ENCODE measurements at places on chromosomes 12 and 14. TPM values are rescaled to one million over a fixed set of nuclear protein-coding genes. Genes with fewer than 3 reads are reported as not detected.

DNA sequence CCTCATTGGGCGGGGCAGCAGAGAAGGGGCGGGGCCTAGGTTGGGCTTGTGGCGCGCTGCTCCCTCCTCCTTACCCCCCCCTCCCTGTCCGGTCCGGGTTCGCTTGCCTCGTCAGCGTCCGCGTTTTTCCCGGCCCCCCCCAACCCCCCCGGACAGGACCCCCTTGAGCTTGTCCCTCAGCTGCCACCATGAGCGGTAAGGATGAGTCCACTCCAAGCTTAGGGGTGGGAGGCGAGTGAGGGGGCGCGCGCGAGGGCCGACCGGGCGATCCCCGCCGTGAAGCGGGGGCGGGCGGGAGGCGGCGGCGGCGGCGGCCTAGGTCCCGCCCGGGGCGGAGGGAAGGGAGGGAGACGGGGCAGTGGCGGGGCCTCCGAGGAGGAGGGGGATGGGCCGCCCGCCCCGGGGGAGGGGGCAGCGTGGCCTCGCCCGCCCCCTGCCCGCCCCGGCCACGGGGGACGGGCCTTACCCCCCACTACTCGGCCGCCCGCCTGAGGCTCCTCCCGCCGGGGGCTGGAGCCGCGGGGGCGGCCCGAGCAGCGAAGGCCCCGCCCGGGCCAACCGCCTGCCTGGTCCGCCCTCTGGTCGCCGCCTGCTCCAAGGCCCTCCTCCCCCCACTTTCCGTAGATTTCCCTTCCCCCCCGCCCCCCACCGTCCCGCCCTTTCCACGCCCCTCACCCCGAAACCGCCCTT, at the start of gene SP1:
SP1 (plus strand) TSS at position 73 of the 690 bp plus-strand sequence; CDS start at position 189, 116 bp downstream.
- no peaks in the 10 kb centered on the region for H3K27me3 ChIP-seq
- peak within 1 kb of the TSS; percentile 96 for H3K27ac ChIP-seq
- peak; percentile 97 for DNase-seq
- peaks cover 41% of the 10 kb centered on the region for H3K4me1 ChIP-seq

- peaks cover 28% of the 10 kb centered on the region for H3K36me3 ChIP-seq
- H3K27ac ChIP-seq, result no peak overlapping the region
- H3K27me3 ChIP-seq, result no peaks in the 10 kb centered on the region
Measured at GRCh38 chr12:19517583-19517982, 78.3 kb downstream of the AEBP2 start.

DNA sequence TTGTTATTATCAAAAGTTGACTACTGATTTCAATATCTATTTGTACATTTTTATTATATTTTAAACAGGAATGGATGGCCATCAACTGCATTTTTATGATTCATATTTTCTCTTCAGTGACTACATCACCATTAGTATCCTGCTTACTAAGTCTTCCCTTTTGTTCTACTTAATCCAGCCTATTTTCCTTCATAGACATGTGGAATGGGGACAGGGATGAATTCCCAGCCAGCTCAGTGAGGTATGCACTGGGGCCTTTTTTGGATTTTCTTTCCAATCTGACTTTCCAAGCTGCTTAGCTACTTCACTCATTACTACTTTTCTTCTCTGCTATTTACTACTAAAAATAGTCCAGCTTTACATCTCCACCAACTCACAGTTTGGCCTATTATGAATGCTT, 38.4 kb downstream of the AKAP6 start:
- peaks cover 51% of the 10 kb centered on the region for H3K4me1 ChIP-seq
- no peak for DNase-seq
- H3K27me3 ChIP-seq, result no peaks in the 10 kb centered on the region
- H3K4me3 ChIP-seq, result no peak overlapping the region

DNA sequence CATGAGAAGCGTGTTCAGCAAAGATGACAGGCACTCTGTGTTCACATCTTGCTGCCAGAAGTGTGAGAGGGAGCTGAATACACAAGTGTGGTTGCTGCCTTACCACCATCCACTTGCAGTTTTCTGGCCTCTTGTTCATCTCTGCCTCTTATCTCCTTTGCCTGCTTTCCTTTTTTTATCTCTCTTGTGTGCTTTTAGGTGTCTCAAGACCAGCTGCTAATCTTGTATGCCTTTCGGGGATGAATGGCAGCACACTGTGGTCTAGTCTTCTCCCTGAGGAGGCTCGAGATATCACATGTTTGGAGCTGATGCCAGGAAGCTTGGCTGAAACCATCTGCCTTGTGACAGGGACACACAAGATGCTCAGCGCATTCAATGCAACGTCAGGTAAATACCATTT, 17.2 kb downstream of the FAM234B start:
- H3K36me3 ChIP-seq, result peaks cover 17% of the 10 kb centered on the region
- H3K27me3 ChIP-seq, result no peaks in the 10 kb centered on the region
- H3K27ac ChIP-seq, result no peak overlapping the region

- H3K27ac ChIP-seq, result no peak overlapping the region
- no peak for DNase-seq
Measured at GRCh38 chr12:109594556-109595317, 21.1 kb downstream of the MVK start.

DNA sequence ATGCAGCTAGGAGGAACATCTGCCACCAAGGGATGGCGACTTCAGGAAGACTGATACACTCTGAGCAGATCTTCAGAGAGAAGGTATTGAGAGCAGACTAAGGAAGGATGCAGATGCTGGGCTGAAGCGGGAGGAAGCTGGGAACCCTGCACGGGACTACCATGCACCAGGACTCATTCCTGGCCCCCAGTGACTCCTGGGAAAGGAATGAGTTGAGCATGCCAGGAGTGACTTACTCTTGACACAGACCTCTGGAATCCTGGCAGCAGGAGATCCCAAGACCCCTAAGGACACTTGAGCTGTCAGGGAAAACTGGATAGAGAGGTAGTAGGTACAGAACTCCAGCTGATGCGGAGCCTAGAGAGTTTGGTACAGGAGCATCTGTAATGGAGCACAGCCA, 336.1 kb downstream of the RPS29 start:
- no peaks in the 10 kb centered on the region for H3K36me3 ChIP-seq
- DNase-seq, result no peak
- no peaks in the 10 kb centered on the region for H3K27me3 ChIP-seq
- H3K4me1 ChIP-seq, result no peaks in the 10 kb centered on the region
- H3K4me3 ChIP-seq, result no peak overlapping the region

DNA sequence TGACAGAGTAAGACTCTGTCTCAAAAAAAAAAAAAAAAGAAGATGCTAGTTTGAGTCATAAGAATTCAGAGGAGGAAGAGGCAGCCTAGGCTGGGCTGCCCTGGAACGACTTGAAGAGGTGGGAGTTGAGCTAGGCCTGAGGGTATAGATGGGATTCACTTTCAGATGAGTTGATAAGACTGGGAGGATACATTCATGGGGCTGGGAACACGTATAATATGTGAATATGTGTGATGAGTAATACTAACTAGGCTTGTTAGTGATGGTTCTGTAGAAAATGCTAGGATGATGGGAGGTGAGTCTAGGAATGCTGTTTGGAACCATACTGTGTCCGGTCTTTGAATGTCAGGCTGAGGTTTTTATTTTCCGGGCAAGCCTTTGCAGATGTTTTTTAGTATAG, 9.0 kb downstream of the PLEKHA5 start:
- peaks cover 19% of the 10 kb centered on the region for H3K4me1 ChIP-seq
- H3K27me3 ChIP-seq, result no peaks in the 10 kb centered on the region
- no peak overlapping the region for H3K27ac ChIP-seq
- no peak for DNase-seq
- H3K36me3 ChIP-seq, result peaks cover 44% of the 10 kb centered on the region
- no peak overlapping the region for H3K4me3 ChIP-seq

GRCh38 chr12:57940052-57940914, 1.1 kb upstream of the ATP23 start:
- H3K4me1 ChIP-seq, result peaks cover 30% of the 10 kb centered on the region
- DNase-seq, result no peak
- no peaks in the 10 kb centered on the region for H3K36me3 ChIP-seq
- peak overlapping the region; percentile 90 for H3K4me3 ChIP-seq
- H3K27ac ChIP-seq, result peak overlapping the region; percentile 92
- H3K27me3 ChIP-seq, result peaks cover 4% of the 10 kb centered on the region

GRCh38 chr12:45406988-45407850, 191.3 kb downstream of the ANO6 start:
- DNase-seq, result no peak
- H3K27me3 ChIP-seq, result no peaks in the 10 kb centered on the region
- peaks cover 46% of the 10 kb centered on the region for H3K36me3 ChIP-seq
- H3K4me1 ChIP-seq, result peaks cover 5% of the 10 kb centered on the region
- H3K4me3 ChIP-seq, result no peak overlapping the region

DNA sequence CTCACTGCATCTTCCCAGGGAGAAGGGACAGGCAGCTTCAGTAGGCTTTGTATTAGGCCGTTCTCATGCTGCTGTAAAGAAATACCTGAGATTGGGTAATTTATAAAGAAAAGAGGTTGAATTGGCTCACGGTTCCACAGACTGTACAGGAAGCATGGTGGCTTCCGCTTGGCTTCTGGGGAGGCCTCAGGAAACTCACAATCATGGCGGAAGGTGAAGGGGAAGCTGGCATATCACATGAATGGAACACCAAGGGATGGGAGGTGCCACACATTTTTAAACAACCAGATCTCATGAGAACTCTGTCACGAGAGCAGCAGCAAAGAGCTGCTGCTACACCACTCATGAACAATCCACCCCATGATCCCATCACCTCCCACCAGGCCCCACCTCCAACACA, 182.2 kb upstream of the SFSWAP start:
- H3K27ac ChIP-seq, result no peak overlapping the region
- no peaks in the 10 kb centered on the region for H3K27me3 ChIP-seq
- no peaks in the 10 kb centered on the region for H3K36me3 ChIP-seq

GRCh38 chr14:99230208-99231151, 41.5 kb downstream of the BCL11B start:
- no peak overlapping the region for H3K4me3 ChIP-seq
- peaks cover 5% of the 10 kb centered on the region for H3K4me1 ChIP-seq
- no peak for DNase-seq
- peaks cover 25% of the 10 kb centered on the region for H3K27me3 ChIP-seq
- H3K36me3 ChIP-seq, result no peaks in the 10 kb centered on the region

DNA sequence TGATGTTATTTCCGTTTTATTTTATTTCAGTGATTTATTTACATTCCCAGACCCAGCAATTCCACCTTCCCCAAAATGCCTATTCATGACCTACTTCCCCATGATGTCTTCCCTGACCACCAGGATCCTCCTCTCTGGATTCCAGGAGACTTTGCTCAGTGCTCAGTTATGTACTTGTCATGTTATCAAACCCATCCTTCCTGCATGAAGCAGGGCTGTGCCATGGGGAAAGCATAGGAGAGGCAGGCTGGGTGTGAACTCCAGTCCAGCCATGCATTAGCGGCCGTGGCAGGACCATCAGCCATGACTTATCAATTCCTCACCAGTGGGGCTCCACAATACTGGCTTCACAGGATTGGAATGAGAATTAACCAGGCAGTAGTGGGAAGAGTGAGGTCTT, 57.8 kb downstream of the B4GALNT3 start:
- no peaks in the 10 kb centered on the region for H3K4me1 ChIP-seq
- H3K27ac ChIP-seq, result no peak overlapping the region
- H3K4me3 ChIP-seq, result no peak overlapping the region
- no peaks in the 10 kb centered on the region for H3K36me3 ChIP-seq
- DNase-seq, result no peak

DNA sequence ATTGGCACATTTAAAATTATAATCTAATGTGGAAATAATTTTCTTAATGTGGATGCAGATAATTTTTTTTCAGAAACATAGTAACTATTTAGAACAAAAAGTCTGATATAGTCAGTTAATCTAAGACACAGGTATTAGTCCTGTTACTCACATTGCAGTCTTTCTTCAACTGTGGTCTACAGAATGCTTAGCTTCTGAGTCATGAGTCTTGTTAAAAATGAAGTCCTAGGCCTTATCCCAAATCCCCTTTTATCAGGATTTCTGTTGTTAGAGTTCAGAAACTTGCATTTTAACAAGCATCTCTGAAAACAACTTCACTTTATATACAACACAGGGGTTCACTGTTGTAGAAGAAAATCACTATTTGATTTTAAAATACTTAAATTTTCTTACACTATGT, 112.2 kb downstream of the SLC16A7 start:
- DNase-seq, result no peak
- H3K4me3 ChIP-seq, result no peak overlapping the region
- H3K4me1 ChIP-seq, result peaks cover 6% of the 10 kb centered on the region
- H3K27me3 ChIP-seq, result no peaks in the 10 kb centered on the region

DNA sequence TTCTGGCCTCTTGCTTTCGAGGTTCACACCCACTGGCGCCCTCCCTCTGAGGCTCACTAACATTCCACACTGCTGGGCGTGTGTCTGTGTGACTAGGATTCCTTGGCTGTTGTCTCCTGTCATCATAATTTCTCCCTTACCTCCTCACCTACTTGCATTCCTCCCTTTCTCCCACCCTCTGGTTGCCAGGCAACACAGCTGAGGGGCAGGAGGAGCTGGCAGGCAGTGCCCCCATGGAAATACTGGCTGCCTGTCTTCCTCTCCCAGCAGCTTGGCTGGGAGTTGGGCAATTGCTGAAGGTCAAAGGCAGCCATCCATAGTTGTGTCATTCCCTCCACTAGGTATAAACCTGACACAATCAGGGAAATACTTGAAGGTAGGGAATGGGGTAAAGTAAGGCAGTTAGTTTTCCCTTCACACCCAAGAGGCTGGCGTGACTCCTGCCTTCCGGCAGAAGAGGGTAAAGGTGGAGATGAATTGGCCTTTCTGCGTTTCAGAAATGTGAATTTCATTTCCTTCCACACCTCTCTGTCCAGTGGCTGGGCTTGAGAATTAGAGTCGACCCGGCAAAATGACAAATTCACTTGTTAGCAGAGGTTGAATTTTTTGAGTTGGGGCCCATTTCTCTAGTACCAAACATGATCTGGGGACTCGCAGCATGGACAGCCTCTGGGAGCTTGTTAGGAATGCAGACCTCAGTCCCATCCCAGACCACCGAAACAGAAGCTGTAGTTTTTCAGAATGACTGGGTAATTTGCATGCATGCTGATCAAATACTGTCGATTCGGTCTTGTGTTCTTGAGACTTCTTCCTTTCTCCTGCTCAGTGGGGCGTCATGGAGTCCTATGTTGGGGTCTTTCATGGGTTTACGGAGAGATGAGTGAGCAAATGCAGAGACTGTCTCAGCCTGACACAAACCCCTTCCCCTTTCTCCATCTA, 24.3 kb upstream of the EMP1 start:
- H3K36me3 ChIP-seq, result no peaks in the 10 kb centered on the region
- H3K27ac ChIP-seq, result peak overlapping the region; percentile 90
- no peak overlapping the region for H3K4me3 ChIP-seq
- peaks cover 56% of the 10 kb centered on the region for H3K4me1 ChIP-seq

- H3K4me3 ChIP-seq, result no peak overlapping the region
- H3K27ac ChIP-seq, result peak overlapping the region; percentile 2
- peaks cover 21% of the 10 kb centered on the region for H3K4me1 ChIP-seq
- H3K36me3 ChIP-seq, result no peaks in the 10 kb centered on the region
- H3K27me3 ChIP-seq, result peaks cover 14% of the 10 kb centered on the region
- DNase-seq, result no peak
Measured at GRCh38 chr12:6020930-6021329, 75.9 kb upstream of the ANO2 start.

GRCh38 chr12:16324272-16324671, 23.2 kb upstream of the MGST1 start:
- no peaks in the 10 kb centered on the region for H3K27me3 ChIP-seq
- no peaks in the 10 kb centered on the region for H3K36me3 ChIP-seq
- no peak for DNase-seq
- H3K4me3 ChIP-seq, result no peak overlapping the region

GRCh38 chr12:1821805-1822204, 1.4 kb downstream of the LRTM2 start:
- H3K27ac ChIP-seq, result no peak overlapping the region
- no peak for DNase-seq
- no peaks in the 10 kb centered on the region for H3K4me1 ChIP-seq
- H3K4me3 ChIP-seq, result no peak overlapping the region
- H3K36me3 ChIP-seq, result peaks cover 2% of the 10 kb centered on the region

The RHEBL1 gene
- 1.2 TPM for total RNA-seq

The SYNDIG1L gene
- total RNA-seq, result 0.26 TPM

The OR6C1 gene
- total RNA-seq, result not detected

The AVPR1A gene
- total RNA-seq, result 1.7 TPM

The CIROP gene
- total RNA-seq, result not detected

The CHGA gene
- not detected for total RNA-seq

The GPR162 gene
- 12.0 TPM for total RNA-seq

The RNU7-1 gene
- not detected for total RNA-seq

The SUOX gene
- total RNA-seq, result 16.2 TPM

The PLEKHD1 gene
- total RNA-seq, result 0.08 TPM

All from osteocyte (in vitro differentiated cells).